ENCODE measurements at places on chromosomes 2 and 18.

DNA sequence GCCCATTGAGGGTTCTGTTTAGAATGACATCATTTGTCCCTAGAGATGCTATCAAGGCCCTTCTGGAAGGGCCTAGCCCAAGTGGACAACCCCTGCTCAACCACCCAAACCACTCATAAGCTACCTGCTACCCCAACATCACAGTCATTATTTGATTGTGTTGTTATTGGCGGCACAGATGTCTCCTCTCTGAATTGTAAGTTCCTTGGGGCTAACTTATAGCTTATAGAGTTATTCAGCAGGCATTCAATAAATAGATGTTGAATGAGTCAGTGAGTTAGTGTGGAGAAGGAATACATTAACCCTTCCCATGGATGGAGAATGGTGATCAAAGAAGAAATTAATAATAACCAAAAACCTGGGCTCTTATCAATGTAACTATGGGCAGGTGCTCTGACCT lies 80.0 kb downstream of the ACAA2 start:
- no peak for DNase-seq

GRCh38 chr2:145112467-145112866 lies 592.5 kb upstream of the ZEB2 start:
- no peak for DNase-seq

DNA sequence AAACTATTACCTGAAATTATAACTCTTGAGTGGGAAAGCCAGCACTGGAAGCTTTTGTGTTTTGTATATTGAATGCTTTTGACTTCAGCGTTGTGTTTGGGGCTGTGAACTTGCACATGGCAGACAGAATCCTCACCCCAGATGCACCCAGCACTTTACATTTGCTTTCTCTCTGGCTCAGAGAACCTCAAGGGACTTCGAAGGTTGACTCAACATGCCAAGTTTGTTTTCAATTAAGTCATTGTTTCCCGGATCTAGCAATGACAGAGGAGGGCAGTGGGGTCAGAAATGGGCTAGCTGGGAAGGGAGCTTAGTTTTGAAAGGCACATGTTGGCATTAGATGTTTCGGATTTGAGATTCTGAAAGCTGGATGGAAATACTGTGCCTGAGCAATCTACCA lies 22.4 kb downstream of the TET3 start:
- DNase-seq, result no peak

DNA sequence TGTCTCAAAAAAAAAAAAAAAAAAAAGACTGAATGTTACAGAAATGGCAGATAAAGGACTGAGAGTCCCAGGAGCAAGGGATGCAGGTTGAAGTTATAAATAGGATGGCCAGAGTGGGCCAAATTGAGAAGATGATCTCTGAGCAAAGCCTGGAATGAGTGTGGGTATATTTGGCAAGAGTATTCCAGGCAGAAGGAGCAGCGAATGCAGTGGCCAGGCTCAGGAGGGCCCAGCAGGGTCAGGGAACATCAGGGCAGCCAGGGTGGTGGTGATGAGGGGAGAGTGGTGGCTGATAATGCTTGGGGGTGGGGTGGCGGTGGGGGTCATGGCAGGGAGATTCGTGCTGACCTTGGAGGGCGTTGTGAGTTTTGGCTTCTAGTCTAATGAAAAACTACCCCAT lies 141.3 kb upstream of the AGAP1 start:
- no peak for DNase-seq

- DNase-seq, result no peak
Observed at GRCh38 chr2:146496248-146496647, 1348.6 kb upstream of the ACVR2A start.

- DNase-seq, result no peak
Observed at GRCh38 chr2:160650196-160651118, 156.8 kb upstream of the RBMS1 start.

- DNase-seq, result no peak
Observed at GRCh38 chr2:144041612-144042011, 478.3 kb downstream of the ZEB2 start.

DNA sequence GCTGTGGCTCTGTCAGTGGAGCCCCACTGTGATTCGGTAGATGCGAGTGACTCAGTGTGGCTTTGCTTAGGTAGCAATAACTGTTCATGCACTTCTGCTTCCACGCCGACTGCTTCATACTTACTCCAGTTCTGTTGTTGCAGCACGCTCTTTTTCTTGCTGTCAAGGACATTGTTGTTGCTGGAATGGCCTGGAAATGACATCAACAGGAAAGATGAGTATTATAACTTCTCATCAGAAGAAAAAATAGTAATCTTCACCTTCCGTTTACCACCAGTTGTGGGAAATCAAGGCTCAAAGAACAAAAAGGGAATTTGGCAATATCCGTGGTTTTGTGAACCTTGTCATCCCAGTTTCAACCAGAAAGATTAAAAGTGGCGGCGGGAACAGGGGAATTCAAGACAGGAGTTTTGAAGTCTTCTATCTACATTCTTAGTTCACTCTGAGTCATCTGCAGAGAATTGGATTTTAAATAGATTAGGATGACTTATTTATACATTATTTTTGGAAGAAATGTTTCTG lies 8.3 kb downstream of the TM4SF20 start:
- DNase-seq, result no peak

- no peak for DNase-seq
Observed at GRCh38 chr18:40163254-40163653, 1791.8 kb upstream of the PIK3C3 start.

DNA sequence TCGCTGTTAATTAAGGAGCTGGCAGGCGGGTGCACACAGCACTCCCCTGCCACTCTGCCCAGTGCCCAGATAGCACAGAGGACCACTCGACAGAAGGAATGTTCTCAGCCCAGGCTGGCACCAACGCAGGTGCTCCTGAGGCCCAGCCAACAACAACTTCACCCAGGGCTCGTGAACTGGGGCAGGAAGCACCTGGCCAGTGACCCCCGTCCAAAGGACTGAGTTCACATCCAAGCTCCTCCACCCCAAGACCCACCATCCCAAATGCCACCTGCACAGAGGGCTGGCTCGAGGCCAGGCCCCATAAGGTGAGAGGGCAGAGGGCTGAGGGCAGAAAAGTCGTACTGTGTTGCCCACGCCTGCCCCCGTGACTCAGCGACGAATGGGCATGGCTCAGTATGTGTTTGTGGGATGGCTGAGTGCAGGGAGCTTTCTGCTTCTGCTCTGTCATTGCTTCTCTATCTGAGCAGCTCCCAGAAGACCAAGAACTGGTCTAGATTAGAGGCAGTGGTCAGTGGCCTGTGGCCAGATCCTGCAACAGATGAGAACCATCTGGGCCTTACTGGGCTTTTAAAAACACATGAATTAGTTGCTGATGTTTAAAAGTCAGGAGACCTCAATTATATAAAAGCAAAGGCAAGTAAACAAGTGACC lies 68.4 kb downstream of the POLR1A start:
- DNase-seq, result no peak

DNA sequence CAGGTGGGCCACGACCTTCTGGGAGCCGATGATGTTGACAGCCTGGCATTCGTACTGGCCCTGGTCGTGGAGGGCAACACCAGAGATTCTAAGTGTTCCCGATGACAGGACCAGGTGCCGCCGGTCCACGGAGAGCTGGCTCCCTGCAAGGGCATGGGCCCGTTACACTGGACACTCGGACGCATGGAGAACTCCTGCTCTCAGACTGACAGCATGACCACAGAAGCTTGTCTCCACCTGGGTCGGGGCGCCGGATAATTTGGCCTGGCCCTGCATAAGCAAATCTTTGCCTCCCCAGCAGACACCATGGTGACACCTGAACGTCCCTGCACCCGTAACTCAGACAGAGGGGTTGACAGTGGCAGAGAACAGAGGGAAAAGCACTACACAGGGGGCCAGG lies 80.7 kb downstream of the PXDN start:
- no peak for DNase-seq

DNA sequence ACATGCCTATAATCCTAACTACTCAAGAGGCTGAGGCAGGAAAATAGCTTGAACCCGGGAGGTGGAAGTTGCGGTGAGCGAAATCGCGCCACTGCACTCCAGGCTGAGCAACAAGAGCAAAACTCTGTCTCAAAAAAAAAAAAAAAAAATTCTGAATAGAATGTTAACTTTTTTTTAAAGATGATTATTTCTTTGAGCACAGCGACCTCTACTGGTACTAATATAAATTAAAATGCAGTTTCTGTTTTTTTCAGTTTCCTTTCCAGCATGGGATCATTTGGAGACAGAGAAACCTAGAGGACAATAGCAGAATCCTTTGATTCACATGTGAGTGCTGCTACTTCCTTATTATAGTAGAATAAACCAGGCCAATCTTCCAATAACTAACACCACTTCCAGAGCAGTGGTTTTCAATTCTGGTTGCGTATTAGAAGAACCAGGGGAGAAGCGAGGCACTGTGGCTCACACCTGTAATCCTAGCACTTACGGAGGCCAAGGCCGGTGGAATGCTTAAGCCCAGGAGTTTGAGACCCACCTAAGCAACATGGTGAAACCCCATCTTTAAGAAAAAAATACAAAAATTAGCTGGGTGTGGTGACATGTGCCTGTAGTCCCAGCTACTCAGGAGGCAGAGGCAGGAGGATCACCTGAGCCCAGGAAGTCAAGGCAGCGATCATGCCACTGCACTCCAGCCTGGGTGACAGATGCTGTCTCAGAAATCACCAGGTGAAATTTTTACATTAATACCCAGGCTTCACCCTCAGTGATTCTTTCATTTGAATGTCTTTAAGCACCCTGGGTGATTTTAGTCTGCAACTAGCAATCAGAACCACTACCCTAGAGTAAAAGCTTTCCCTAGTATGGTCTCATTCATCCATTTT lies 10.1 kb downstream of the SRSF7 start:
- DNase-seq, result no peak

DNA sequence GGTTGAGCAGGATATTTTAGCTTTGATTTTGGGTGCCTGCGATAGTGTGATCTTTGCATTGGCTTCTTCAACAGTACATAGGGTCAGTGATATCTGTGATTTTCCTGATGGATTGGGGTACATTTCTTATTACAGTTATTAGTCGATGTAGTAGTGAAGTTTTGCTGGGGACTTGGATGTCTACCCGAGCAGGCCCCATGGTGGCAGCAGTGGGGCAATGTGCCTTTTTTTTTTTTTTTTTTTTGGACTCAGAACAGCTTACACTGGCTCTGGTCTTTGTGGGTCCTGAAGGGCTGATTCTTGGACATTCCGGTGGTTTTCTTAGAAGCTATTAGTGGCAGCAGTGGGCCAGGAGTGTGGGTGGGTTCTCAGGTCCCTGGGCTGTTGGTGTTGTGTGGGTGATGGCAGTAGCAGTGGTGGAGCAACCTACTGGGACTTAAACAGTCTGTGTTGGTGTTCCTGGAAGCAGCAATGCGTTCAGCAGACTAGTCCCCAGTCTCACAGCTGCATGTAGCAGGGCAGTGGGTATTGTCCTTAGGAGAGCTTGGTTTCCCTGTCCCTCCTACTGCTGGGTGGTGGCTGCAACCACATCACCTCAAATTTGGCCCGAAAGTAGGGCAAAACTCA lies 53.7 kb upstream of the SLC4A10 start:
- DNase-seq, result no peak

DNA sequence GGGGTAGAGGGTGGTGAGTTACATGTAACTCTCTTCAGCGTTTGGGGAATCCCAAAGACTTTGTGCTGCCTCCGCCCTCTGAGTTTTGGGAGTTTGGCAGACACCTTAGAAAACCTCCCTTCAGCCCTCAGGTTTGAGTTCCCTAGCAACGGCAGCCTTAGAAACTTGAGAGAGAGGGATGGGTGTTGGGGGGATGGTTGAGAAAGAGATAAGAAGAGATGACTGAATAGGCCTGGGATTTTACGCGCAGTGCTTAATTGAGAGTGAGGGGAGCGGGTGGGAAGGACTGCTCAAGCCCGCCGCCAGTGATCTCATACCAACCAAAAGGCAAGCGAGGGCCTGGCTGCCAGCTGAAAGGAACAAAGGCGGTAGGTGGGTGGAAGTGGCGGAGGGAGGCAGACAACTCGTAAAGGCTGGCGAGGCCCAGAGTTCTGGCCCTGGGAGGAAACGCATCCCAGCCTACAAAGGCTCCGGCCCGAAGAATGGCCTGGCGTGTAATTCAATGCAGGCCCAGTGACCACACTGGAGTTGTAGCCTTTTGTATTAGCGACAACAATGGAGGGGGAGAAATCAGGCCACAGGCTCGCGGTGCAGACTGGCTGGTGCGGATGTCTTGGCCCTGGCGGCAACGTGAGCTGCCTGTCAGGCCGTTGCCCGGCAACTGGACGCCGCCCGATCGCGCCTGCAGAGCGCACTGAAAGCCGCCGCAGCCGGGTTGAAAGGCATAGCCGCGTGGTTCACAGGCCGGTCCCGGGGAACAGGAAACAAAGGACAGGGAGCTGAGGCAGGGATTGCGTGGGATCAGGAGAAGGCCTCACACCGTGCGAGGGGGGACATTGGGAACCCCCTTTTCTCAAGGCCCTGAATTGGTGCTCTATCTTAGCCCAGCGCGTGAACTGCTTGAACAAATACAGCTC lies 39.9 kb upstream of the DARS1 start:
- peak; percentile 20 for DNase-seq

GRCh38 chr18:6207116-6207515 lies 207.6 kb downstream of the L3MBTL4 start:
- no peak for DNase-seq

- DNase-seq, result no peak
Observed at GRCh38 chr2:113237604-113238160, 41.0 kb downstream of the PAX8 start.

DNA sequence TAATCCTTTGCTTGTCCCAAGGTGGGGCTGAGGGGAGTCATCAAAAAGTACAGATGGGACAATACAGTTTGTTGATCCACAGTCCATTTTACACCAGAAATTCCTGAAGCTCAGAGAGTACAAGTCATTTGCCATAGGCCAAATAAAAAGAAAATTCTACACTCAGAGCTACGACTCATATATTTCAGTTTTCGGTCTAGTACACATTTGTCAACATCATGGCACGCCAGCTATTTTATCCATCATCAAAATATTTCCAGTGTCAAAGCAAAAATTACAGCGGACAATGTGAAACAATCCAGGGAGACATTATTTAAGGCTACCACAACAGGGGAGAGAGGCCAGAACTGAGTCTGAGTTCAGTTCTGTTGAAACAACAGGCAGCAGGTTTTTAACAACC lies 587.5 kb upstream of the DSEL start:
- no peak for DNase-seq

DNA sequence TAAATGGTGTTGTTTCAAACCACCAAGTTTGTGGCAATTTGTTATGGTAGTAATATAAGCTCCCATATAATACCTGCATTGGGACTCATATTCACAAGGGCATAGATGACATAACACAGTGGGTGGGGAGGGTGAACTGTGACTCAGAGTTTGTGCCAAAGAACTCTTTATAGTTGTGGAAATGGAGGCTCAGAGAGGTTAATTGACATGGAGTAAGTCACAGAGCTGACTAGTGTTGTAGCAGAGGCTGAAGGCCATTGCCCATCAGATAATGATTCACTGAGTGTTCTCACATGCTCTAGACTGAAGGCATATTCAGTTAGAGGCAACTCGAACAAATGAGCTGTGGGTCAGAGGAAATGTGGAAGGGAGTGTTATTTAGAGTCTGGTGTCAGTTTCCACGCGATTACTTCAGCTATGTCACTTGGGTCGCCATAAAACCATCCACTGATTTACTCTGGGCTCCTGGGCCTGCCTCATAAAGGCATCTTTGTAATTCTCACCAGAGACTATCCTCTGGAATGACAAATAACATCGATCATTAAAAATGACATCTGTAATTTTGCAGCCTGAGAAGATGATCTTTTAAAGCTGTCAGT lies 264.7 kb downstream of the CCDC85A start:
- no peak for DNase-seq

- DNase-seq, result no peak
Observed at GRCh38 chr2:221802089-221802488, 230.0 kb upstream of the EPHA4 start.

Measured in HuH-7.5 (cell line).